ENCODE measurements at places on chromosomes 11 and 22.

DNA sequence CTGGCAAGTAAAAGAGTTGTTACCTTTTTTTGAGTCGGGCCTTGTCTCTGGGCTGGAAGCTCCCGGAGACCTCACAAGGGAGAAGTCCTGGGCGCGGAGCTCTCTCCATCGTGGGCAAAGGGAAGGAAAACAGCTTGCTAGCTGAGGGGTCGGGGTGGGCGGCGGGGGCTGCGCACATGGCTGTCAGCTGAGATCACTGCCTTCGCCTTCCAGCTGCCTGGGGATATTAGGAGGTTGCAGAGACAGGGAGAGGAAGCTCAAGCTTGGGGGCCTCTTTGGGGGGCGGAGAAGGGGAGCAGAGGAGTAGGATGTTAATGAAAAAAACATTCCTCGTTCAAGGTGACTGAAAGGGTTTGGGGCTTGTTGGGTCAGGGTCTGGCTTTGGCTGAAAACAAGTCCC is 49.2 kb upstream of the ALX4 start:
- DNase-seq: no peak
- no peak overlapping the region for H3K4me3 ChIP-seq
- peaks cover 14% of the 10 kb centered on the region for H3K27me3 ChIP-seq
- H3K4me1 ChIP-seq: no peaks in the 10 kb centered on the region
- no peaks in the 10 kb centered on the region for H3K36me3 ChIP-seq

GRCh38 chr11:129573161-129573560 is 197.5 kb downstream of the BARX2 start:
- no peak for DNase-seq
- no peaks in the 10 kb centered on the region for H3K4me1 ChIP-seq

- peaks cover 5% of the 10 kb centered on the region for H3K4me1 ChIP-seq
- H3K27ac ChIP-seq: no peak overlapping the region
- no peak for DNase-seq
- H3K27me3 ChIP-seq: no peaks in the 10 kb centered on the region
Measured at GRCh38 chr11:105003151-105003550, 19.8 kb downstream of the CASP5 start.

DNA sequence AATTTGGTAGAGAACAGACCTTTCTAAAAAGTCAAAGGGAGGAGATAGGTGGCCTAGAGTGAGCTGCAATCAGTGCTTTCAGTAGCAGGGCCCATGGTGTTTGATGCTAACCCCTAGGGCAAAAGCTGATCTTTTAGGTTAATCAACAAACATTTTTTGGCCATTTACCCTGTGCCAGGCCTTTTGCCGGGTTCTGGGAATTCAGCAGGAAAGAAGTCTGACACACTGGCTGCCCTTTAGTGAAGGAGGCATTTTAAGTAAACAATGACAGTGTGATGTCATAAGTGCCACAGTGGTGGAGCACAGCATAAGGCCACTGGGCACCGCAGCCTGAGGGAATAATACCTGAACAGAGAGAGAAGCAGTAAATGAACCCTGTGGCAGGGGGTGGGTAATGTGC is 29.0 kb downstream of the C22orf31 start:
- H3K27me3 ChIP-seq: no peaks in the 10 kb centered on the region
- H3K4me3 ChIP-seq: no peak overlapping the region
- H3K4me1 ChIP-seq: peaks cover 22% of the 10 kb centered on the region
- H3K27ac ChIP-seq: peak overlapping the region; percentile 88

DNA sequence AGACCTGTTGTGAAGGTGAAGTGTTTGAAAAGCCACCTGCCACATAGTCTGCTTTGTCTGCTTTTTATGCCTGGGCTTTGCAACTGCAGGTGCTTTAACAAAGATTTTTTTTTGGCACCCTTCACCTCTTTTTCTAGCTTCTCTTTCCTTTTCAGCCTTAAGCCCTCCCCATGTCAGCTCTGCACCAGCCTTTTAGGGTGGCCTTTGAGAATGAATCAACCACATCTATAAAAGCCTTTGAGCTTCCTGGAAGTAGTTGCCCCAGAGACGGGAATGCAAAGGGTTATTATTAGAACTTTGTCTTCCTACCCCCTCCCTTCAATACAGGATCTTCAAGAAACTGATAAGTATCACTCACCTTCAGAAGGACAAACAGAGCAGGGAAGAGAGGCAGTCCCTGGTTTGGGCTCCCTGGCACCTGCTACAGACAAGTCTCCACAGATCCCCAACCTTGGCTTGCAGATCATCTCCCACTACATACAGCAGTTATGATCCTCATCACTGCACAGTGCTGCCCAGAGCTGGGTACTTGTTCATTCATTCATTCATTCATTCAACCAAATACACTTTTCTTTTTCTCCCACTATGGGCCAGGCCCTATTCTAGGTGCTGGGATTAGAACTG is 8.0 kb downstream of the PVALB start:
- H3K4me1 ChIP-seq: peaks cover 17% of the 10 kb centered on the region
- no peak overlapping the region for H3K27ac ChIP-seq
- H3K4me3 ChIP-seq: no peak overlapping the region
- H3K27me3 ChIP-seq: peaks cover 29% of the 10 kb centered on the region
- no peak for DNase-seq

GRCh38 chr11:28447226-28447625 is 339.0 kb downstream of the METTL15 start:
- no peak for DNase-seq
- no peaks in the 10 kb centered on the region for H3K36me3 ChIP-seq
- no peak overlapping the region for H3K27ac ChIP-seq
- H3K4me3 ChIP-seq: no peak overlapping the region
- no peaks in the 10 kb centered on the region for H3K27me3 ChIP-seq

GRCh38 chr22:32625985-32626384 is 151.4 kb downstream of the FBXO7 start:
- H3K4me3 ChIP-seq: no peak overlapping the region
- DNase-seq: no peak
- peak overlapping the region; percentile 73 for H3K27ac ChIP-seq
- H3K4me1 ChIP-seq: peaks cover 69% of the 10 kb centered on the region

DNA sequence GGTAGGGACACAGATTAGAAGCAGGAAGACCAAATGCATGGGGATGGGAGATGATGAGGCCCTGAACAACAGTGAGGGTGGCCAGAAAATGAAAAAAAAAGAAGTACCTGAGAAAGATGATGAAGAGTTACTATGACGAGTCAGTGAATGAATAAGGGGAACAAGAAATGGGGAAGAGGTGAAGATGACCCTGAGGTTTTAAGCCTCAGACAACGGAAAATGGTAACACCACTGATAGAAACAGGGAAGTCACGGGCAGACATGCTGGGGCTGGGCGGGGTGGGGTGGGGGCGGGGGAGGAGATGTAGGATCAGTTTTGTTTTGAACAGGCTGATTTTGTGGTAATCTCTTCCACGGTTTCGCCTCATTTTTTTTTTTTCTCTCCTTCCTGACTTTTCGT is 205.1 kb upstream of the CADM1 start:
- H3K27ac ChIP-seq: no peak overlapping the region
- H3K36me3 ChIP-seq: no peaks in the 10 kb centered on the region
- DNase-seq: no peak
- peaks cover 17% of the 10 kb centered on the region for H3K27me3 ChIP-seq
- H3K4me1 ChIP-seq: peaks cover 5% of the 10 kb centered on the region

DNA sequence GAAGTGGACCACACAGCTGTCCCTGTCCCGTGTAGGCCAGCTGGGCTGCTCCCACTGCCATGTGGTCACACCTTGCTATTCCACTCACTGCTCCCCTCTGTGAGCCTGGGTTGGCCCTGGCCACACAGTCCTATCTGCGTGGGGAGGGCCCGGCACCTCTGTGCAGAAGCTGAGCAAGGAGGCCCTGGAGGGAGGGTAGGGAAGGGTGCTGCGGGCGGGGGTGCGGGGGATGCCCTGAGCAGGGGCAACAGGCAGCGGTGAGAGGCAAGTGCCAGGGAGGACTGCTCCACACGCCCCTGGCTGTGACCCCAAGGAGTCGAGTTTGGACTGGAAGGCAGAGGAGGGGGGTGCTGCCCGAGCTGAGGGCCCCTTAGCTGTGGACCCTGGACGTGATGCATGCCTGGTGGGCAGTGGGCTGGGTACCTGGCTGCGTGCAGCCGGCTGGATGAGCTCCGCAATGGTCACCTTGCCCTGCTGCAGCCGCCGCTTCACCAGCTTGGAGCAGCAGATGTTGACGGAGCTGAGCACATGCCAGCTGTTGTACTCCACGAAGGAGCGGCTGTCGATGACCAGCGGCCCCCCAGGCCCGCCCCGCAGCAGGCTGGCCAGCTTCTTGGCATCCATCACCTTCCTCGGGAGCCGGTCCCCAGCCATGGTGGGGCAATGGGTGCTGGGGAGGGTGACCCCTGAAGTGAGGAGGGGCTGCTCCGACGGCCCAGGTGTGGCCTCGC is 6.7 kb downstream of the DUSP8 start:
- H3K4me1 ChIP-seq: peaks cover 11% of the 10 kb centered on the region
- no peaks in the 10 kb centered on the region for H3K27me3 ChIP-seq
- H3K27ac ChIP-seq: no peak overlapping the region
- no peak overlapping the region for H3K4me3 ChIP-seq
- peaks cover 3% of the 10 kb centered on the region for H3K36me3 ChIP-seq
- DNase-seq: peak; percentile 63

- no peaks in the 10 kb centered on the region for H3K4me1 ChIP-seq
- H3K36me3 ChIP-seq: no peaks in the 10 kb centered on the region
- no peak for DNase-seq
- H3K4me3 ChIP-seq: no peak overlapping the region
Measured at GRCh38 chr11:70471254-70471653, 72.9 kb downstream of the CTTN start.

DNA sequence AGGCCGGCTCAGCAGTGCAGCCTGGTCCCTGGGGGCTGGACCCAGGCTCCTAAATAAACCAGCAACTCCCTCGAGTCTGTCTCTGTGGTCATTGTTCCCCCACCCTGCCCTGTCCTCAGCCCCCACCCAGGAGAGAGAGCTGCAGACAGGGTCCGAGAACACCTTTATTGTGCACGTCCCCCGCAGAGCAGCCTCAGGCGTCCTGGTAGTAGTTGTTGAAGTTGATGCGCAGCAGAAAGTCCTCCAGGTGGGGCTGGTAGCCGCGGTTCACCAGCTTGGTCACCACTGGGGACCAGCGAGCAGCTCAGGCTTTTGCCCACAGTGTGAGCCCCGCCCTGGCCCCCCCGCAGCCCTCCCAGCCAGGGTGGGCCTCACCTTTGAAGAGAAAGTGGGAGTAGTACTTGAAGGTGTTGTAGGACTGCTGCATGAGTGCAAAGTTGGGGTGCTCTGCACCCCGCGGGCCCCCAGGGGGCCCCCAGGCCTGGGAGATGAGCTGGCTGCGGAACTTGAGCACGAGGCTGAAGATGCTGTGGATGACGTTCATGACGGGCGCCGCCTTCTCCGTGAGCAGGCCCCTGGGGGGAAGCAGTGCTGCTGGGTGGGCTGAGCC is 16.8 kb downstream of the SELENOO start:
- peaks cover 80% of the 10 kb centered on the region for H3K36me3 ChIP-seq
- DNase-seq: no peak
- peaks cover 11% of the 10 kb centered on the region for H3K4me1 ChIP-seq
- H3K27me3 ChIP-seq: no peaks in the 10 kb centered on the region
- no peak overlapping the region for H3K27ac ChIP-seq

DNA sequence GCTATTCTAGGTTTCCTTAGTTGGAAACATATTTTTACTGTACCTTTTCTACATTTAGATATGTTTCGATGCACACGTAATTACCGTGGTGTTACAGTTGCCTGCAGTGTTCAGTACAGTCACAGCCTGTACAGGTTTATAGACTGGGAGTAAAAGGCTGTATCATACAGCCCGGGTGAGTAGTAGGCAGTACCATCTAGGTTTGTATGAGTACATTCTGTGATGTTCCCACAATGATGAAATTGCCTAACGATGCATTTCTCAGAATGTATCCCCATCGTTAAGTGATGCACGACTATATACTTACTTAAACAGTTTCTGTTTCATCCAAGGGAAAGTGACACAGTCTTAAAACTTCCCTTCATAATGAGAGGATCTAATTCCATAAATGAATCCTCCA is 13.1 kb upstream of the THY1 start:
- peaks cover 18% of the 10 kb centered on the region for H3K4me1 ChIP-seq
- H3K27ac ChIP-seq: no peak overlapping the region
- DNase-seq: no peak
- peaks cover 3% of the 10 kb centered on the region for H3K27me3 ChIP-seq

- no peaks in the 10 kb centered on the region for H3K27me3 ChIP-seq
- no peaks in the 10 kb centered on the region for H3K36me3 ChIP-seq
- no peak for DNase-seq
- H3K4me1 ChIP-seq: no peaks in the 10 kb centered on the region
- H3K4me3 ChIP-seq: no peak overlapping the region
Measured at GRCh38 chr11:7428196-7428595, 57.1 kb upstream of the OLFML1 start.

DNA sequence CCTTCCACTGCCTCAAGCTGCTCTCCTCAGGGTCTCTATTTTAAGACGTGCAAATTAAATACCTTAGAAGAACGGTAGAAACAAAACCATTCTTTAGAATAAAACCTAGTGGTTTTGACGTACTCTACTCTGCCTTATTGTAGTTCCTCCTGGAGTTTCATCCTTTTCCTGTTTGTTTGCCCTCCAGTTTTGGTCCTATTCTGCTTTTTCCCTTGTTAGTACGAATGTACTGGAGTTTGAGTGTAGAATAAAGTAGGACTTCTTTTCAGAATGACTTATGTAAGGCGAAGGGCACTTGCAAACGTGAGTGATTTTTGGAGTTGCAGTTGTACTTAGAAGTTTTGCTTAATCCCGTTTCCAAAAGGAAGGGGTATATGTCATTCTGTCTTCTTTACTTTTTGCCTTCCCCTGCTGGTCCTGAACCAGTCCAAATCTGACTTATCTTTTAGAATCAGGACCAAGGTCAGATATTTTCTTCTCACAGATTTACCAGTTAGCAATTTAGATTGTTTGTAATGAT is 1.4 kb downstream of the SIK2 start:
- H3K4me1 ChIP-seq: peaks cover 22% of the 10 kb centered on the region
- no peaks in the 10 kb centered on the region for H3K27me3 ChIP-seq
- H3K4me3 ChIP-seq: peak overlapping the region; percentile 94

DNA sequence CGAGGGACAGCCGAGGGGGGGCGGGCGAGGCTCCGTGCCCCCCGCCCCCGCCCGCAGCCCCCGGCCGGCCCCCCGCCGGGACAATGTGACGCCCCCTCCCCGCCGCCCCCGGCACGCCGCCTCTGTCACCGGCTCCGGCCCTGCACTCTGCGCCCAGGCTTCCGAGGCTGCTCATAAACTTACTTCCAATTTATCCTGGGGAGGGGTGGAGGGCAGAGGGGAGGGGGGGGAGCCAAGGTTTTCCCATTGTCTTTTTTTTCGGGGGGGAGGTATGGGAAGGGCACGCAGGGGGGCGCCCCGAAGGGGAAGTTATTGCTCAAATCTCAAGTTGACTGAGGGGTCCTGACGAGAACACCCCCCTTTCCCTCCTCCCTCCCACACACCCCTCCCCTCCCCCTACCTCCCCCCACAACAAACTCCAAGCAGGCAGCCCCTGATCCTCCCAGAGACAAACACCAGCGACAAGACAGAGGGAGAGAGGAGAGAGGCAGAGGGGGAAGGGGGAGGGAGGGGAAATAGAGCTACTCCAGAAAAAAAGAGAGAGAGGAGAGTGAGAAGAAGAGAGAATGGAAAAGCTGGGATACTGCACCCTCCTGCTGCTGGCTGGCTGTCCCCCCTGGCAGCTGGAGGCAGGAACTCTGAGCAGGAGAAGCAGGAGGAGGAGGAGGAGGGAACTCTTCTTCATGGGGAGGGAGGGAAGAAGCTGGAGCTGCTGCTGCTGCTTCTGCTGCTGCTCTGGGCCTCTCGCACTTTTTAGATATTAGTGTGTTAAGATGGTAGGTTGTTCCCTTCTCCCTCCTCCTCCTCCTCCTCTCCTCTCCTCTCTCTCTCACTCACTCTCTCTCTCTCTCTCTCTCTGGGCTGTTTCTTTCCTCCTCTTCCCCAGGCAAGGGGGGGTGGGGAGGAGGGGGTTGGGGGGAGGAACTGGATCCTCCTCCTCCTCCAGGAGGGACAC is 631 bp downstream of the PHF21A start:
- DNase-seq: peak; percentile 71
- H3K36me3 ChIP-seq: no peaks in the 10 kb centered on the region
- peak overlapping the region; percentile 96 for H3K27ac ChIP-seq
- peaks cover 39% of the 10 kb centered on the region for H3K4me1 ChIP-seq
- no peaks in the 10 kb centered on the region for H3K27me3 ChIP-seq

Data from suprapubic skin (tissue), 4 donors.